NCI-H774 (cell line): ENCODE measurements at places on chromosomes 13 and 19.

DNA sequence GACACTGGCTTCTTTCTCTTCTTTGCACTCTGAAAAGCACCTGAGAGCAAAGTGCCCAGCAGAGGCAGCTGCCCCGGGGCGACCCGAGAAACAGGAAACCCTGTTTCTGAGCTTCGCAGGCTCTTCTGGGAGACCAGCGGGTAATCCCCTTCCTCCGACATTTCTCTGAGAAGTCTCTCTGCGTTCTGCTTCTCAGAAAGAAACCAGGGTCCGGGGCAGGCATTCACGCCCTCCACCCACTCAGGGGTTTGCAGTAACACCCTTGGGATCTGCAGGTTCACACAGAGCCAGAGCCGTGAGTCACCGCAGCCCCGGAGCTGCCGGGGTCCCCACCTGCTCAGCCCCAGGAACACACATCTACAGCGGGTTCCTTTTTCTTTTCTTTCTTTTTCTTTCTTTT, 86.0 kb downstream of the GADD45B start:
- no peak for DNase-seq

GRCh38 chr13:112622375-112622774, 34.4 kb upstream of the TUBGCP3 start:
- DNase-seq, result no peak

- no peak for DNase-seq
Observed at GRCh38 chr13:50152655-50153309, 137.5 kb downstream of the KCNRG start.

GRCh38 chr13:91355826-91356710, 8.6 kb downstream of the MIR17HG start:
- DNase-seq, result no peak

- DNase-seq, result no peak
Observed at GRCh38 chr19:10892256-10892655, 20.9 kb downstream of the CARM1 start.

- DNase-seq, result no peak
Observed at GRCh38 chr19:1491114-1491848, at the start of gene REEP6. Gene REEP6 (plus strand): TSS chr19:1491181. CDS start chr19:1491270, 89 bp downstream.

DNA sequence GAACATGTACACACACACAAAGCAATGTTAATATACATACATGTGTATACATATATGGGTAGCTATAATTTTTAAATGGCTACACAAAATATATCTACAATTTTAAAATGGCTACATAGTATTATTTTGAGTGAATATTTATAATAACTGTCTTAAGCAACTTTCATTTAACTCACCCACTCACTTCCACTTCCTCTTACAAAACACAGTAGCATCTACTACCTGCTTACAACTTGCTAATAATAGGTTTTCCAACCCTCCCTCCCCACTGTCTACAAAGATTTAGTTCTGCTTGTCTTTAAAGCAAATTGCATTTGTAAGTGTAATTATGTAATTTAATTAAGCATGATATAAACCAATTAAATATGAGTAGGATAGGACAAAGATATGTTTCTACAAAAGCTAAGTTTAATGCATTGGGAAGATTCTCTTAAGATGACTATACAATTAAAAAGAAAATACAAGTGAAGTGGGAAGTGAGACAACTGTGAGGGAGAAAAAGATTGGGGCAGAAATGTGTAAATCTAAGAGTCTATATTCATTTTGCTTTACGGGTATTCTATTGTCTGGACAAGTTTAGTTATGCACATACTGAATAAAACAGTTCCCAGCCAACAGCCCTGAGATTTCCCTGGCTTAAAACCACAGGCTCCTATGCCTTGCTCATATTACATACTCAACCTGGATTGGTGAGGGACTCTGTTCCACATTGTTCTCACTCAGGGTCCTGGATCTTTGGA, 583.1 kb downstream of the EFNB2 start:
- DNase-seq, result no peak

GRCh38 chr13:41177616-41178015, 16.8 kb downstream of the KBTBD7 start:
- no peak for DNase-seq

DNA sequence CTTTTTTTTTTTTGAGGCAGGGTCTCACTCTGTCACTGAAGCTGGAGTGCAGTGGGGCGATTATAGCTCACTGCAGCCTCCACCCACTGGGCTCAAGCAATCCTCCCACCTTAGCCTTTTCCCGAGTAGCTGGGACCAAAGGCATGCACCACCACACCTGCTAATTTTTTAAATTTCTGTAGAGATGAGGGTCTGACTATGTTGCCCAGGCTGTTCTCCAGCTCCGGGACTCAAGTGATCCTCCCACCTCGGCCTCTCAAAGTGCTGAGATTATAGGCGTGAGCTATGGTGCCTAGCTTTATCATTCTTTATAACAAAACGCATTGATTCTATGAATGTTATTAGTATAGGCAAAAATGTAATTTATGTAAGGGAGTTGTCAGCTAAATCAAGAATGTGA, 17.9 kb upstream of the LYPD3 start:
- no peak for DNase-seq

DNA sequence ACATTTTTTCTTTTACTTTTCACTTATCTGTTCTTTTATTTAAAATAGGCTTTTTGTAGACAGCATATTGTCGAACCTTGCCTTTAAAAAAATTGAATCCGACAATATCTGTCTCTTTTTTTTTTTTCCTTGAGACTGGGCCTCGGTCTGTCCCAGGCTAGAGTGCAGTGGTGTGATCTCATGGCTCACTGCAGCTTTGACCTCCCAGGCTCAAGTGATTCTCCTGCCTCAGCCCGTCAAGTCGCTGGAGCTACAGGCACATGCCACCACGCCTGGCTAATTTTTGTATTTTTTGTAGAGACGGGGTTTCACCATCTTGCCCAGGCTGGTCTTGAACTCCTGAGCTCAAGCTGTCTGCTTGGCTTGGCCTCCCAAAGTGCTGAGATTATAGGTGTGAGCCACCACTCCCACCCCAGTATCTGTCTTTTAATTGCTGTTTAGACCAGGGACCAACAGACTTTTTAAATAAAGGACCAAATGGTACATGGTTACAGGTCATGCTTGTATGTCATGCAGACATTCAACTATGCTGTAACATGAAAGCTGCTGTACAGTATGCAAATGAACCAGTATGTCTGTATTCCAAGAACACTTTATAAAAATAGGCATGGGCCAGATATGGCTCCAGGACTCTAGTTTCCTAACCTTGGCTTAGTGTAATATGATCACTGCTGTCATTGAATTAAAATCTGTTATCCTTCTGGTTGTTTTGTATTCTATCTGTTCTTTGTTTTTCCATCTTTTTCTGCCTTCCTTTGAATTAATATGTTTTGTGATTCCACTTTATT, 80.3 kb downstream of the GJA3 start:
- no peak for DNase-seq

DNA sequence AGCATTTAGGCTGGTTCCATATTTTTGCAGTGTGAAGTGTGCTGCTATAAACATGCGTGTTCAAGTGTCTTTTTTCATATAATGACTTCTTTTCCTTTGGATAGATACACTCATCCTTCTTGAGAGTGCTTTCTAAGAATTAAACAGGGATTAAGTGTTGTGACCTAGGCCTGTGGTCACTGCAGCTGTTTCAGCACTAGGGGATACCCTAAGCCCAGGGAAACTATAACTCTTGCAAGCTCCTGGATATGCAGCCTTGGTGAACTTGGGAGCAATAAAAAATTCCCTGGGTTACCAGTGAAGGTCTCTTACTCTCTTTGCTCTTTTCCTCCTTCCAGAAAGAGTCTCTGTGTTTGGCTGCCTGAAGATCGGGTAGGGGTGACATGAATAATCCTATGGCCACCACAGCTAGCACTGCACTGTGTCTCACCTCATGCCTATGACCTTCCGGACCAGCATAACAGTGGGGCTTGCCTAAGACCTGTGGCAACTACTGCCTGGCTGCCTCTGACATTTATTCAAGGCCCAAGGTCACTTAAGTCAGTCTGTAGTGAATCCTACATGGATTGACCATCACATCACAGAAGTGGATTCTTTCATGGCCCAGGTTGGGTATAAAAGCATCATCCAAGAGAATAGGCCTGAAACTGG, 799.7 kb downstream of the DACH1 start:
- no peak for DNase-seq

- no peak for DNase-seq
Observed at GRCh38 chr13:67664502-67664901, 434.4 kb upstream of the PCDH9 start.

DNA sequence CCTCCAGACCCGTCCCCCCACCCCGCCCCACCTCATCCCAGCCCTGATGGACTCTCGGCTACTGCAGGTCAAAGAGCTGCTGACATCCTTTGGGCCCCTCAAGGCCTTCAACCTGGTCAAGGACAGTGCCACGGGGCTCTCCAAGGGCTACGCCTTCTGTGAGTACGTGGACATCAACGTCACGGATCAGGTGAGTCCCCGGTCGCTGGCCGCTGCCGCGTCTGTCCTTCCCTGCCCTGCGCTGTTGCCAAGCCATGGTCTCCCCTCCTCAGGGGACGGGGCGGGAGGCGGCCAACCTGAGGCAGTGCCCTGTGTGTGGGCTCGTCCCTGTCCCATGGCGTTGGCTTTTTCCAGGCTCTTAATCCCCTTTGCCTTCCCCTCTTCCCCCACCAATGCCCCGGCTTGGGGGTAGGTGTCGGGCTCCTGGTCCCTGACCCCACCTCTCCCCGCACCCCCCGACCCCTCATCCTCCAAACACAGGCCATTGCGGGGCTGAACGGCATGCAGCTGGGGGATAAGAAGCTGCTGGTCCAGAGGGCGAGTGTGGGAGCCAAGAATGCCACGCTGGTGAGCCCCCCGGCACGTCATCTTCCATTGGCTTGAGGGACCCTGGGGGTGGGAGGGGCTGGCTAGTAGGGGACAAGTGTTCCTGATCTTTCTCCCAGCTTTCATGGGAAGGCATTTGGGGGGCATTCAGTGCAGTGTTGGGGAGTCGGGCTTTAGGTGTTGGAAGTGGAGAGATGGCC, 6.2 kb upstream of the EPN1 start:
- DNase-seq, result no peak
